EL (cell line): ENCODE measurements at places on chromosomes 6 and 20.
A peak's percentile ranks its signal among the peaks of the same experiment; 100 is the strongest.

DNA sequence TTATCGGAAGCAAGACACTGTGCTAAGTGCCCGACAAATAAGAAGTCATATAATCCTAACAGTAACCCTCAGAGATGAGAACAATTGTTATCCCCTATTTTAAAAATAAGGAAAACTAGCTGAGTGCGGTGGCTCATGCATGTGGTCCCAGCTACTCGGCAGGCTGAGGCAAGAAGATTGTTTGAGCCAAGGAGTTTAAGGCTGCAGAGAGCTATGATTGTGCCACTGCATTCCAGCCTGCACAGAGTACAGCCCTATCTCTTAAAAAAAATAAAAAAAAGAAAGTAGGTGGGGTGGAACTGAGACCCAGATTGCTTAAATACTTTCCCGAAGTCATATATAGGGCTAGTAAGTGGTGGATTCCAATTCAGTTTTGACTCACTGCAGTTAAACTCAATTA, 84.7 kb downstream of the UST start:
- peak; percentile 44 for DNase-seq

DNA sequence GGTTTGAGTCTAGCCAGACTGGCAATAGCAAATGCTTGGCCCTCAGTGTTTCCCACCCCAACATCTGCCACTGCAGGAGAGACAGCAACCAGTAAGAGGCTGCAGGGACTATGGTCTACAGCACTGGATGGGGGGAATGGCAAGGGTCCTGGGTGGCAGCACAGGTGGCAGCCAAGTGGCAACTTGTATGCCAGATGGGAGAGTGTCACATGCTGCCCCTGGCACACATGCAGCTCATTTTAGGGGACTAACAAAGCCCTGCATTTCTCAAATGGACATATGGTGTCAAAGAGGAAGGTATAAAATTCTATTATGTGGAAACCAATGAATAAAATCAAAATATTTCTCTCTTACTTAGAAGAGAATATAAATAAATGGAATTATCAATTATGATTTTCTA, 298.7 kb upstream of the MARCKS start:
- no peak for DNase-seq

- no peak for DNase-seq
Observed at GRCh38 chr6:3905945-3906845, 57.0 kb downstream of the FAM50B start.

GRCh38 chr6:1615151-1615852, 5.6 kb downstream of the FOXC1 start:
- DNase-seq = no peak

GRCh38 chr6:46979206-46979605, 57.5 kb upstream of the ADGRF5 start:
- no peak for DNase-seq

GRCh38 chr20:52012079-52012478, 179.5 kb downstream of the ZFP64 start:
- DNase-seq = no peak

DNA sequence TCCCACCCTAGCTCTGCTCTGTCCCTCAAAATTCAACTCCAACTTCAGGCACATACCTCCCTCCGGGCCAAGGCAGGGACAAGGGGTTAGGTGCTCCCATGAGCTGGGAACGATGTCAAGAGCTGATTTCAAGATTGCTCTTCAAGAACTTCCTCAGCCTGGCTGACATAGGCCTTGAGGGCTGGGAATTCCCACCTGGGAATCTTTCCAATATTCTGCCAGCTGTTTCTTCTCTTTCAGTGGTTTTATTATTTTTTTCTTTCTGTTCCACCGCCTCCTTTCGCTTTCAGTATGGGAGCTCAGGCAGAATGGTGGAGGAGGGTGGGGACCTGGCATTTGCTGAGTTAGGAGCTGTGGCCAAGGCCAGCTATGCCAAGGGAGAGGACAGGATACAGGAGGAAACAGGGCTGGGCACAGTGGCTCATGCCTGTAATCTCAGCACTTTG, 33.7 kb downstream of the SRSF3 start:
- DNase-seq = peak; percentile 61

DNA sequence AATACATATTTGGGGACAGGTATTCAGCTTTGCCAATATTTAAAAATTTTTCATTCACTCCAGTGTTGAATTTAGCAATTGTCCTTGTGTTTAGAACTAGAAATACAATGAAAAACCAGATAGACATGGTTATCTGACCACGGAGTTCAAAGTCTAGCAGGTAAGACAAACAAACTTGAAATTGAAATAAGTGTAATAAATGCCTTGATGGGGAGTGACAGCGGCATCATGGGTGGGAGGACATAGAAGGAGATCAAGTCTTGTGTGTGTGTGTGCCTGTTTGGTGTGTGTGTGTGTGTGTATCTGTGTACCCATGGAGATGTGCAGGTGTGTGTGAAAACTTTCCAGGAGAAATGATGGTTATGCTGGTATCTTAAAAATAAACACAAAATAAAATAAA, 750.0 kb upstream of the CITED2 start:
- DNase-seq = no peak

DNA sequence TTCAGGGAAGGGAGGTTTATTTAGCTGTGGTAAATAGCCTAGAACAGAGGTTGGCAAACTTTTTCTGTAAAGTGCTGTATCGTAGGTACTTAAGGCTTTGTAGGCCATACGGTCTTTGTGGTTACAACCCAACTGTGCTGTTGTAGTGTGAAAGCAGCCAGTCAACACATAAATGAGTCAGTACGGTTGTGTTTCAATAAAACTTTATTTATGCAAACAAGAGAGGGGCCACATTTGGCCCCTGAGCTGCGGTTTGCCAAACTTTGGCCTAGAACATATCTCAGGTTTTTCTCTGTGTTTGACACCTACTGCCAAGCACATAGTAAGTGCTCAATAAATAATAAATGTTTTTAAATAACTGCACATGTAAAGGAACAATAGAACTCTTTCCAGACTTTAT, 102.2 kb downstream of the RNF144B start:
- DNase-seq = no peak

DNA sequence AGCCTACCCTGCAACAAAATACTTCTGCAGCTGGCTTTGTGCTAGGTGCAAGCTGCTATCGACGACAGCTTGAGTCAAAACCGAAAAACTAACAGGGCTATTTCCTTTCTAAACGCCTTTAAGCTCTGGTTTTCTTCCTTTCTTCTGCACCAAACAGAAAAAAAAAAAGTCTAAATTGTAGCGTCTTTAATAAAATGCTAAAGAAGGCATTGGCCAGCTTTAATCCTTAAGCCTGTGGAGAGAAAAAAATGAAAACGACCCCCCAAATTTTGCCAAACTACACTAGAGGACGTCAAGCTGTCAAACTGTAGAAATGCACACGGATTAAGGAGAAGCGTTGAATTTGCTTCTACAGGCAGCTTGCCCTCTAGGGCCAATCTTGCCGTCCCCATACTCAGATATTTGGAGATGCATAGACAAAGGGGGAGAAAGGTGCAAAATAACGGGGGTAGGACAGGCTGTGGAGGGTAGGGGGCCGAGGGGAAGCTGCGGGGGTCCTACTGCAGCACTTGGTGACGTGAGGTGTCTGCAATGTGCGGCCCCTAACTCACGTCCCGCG, 1.4 kb upstream of the NRN1 start:
- DNase-seq = no peak

- no peak for DNase-seq
Observed at GRCh38 chr6:78995346-78995745, 82.7 kb downstream of the PHIP start.

DNA sequence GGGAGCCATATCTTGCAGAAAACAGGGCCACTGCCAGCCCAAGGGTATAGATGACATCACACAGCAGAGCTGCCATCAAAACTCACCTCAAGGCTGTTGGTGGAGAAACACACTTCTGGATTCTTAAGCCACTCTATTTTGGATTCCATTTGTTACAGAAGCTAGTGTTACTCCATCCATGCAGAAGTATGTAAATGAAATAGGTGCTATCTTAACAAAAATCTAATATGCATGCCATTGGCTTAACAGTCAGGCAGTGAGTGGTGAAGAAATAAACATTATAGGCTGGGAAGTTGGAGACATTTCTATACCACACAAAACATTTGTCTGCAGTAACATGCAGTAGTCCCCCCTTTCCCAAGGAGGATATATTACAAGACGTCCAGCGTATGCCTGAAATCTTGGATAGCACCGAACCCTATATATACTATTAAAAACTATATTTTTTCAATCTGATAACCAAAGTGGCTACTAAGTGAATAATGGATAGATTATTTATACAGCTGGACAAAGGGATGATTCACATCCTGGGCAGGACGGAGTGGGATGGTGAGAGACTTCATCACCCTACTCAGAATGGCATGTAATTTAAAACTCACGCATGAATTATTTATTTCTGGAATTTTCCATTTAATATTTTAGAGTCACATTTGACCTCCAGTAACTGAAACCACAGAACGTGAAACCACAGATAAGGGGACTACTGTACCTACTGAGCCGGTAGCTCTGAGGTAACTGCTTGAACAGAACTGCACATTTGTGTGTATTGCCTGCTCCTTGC, 160.0 kb upstream of the PLN start:
- DNase-seq = peak; percentile 95

DNA sequence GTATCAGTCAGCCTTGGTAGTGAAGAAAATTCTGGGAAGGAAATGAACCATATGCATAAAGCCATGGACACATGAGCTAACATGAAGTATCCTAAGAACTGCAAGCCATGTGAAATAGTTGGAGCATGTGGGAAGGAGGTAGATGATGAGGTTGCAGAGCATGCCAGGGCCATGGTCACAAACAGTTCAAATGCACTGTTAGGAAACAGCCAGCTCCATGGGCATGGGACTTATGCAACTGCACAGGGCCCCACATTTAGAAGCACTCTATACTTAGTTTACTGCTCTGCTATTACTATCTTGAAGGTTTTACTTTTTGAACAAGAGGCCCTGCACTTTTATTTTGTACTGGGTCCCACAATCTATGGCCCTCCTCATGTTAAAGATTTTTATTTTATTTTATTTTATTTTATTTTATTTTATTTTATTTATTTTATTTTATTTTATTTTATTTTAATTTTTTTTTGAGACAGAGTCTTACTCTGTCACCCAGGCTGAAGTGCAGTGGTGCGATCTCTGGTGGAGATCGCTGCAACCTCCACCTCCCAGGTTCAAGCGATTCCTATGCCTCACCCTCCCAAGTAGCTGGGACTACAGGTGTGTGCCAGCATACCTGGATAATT, 169.1 kb downstream of the IBTK start:
- DNase-seq = no peak

DNA sequence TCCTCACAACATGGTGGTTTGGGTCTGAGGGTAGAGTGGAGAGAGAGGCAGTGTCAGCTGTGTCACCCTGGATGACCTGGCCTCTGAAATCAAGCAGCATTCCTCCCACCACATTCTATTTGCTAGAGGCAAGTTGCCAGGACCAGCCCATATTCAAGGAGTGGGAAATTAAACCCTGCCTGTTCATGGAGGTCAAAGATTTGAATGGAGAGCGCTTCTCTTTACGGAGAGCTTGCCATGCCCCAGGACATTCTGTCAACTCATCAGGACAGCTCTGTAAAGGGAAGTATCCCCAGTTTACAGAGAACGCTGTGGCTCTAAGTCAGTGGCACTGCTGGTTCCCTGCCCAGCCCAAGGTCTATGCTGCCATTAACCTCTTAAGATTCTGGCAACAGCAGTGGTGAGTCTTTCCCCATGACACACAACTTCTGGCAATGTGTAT, 90.0 kb upstream of the INSM1 start:
- no peak for DNase-seq

DNA sequence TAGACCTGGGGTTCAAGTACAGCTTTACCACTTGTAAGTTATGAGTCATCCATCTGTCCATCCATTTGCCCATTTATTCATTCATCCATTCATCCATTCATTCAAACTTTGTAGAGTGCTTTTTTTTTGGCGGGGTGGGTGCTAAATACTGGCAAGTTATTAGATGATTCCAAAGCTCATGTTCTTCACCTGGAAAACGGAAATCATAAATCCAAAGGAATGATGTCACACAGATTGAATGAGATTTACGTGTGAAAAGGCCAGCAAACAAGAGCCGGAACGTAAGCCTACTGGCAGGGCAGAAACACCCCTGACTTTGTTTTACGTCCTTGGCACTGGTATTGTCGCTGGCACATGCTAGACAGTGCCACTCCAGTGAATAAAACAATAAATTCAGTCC, 480.9 kb upstream of the CHD6 start:
- no peak for DNase-seq

DNA sequence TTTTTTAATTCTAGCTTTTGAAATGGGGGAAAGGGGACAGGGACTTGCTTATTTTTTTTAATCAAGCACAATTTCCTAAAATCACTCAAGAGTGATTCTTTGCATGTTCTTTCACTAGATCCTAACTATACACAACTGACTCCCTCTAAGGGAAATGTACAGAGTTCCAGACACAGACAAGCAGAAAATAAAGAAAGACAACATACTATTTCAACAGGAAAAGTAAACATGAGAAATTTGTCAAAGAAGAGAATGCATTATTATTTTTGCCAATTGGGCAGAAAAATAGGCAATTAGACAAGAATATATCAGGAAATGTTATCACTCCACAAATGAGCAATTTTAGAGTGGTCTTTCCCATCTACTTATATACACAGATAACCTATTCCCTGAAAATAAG, 128.2 kb downstream of the RNGTT start:
- no peak for DNase-seq

- no peak for DNase-seq
Observed at GRCh38 chr6:12017263-12017662, 5.2 kb downstream of the HIVEP1 start.

DNA sequence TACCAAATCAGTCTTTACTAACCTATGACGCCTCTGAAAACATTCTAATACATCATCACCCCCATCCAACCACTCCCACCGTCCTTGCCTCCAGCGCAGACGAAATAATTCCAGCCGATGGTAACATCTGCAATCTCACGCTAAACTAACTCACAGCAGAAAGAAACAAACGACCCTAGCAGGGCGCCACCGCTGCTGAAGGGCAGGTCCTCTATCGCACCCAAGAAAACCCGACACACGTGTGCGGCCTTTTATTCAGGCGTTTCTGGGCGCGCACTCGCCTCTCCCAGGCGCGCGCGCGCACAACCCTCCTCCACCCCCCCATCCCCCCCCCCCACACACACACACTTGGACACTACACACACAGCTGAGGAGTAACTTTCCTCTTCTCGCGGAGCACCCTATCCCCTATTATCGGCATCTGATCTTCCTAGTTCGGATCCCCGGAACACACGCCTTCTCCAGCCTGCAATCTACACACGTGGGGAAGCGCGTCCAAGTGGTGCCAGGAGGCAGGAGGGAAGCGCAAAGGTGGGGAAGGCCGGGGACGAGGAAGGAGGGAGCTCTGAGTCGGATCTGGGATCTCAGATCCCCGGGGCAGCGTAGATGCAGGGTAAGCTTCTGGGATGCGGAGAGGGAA, 1.4 kb downstream of the GFOD1 start:
- peak; percentile 53 for DNase-seq

- no peak for DNase-seq
Observed at GRCh38 chr6:169942173-169942572, 190.8 kb downstream of the ERMARD start.

GRCh38 chr6:12718015-12718414, 1.4 kb downstream of the PHACTR1 start:
- DNase-seq = peak; percentile 92

DNA sequence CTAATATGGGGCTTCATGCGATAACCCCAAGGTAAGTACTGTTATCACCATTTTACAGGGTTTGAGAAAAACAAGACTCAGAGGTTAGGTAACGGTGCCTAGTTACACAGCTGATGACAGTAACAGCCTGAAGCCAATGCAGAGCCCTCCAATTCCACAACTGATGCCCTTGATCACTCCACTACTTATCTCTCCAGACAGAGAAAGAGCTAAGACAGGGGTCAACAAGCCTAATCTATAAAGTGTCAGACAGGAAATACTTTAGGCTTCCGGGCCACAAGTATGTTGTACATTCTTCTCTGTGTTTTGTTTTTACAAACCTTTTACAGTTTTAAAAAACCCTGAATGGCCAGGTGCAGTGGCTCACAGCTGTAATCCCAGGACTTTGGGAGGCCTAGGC, 50.9 kb downstream of the MAP7 start:
- no peak for DNase-seq
